ENCODE measurements at places on chromosomes 5 and 9.

DNA sequence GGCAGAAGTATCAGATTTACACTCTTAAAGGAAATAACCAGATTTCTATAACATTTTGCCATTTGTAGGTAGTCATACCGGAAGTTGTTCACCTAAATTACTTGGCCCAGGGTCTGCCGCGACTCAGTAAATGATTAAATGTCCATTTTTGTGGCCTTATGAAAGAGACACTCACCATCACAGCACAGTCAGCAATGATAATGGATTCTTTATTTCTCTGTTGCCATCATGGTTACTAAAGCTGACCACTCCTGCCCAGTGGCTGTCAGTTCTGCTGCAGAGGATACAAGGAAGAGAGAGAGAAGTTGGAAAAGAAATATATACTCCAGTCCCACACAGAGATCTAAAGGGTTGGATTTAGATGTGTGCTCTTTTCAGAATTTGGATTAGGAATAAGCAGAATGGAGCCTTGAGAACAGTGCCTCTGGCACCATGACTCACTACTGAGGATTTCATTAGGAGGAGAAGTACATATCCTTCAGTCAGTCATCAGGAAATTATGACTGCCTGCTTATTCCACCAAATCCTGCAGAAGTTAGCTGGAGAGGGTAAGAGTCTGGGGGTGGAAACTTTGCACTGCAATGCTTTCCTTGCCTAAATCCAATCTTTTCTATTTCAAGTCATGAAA is 72.8 kb upstream of the EFNA5 start:
- no peak for DNase-seq

GRCh38 chr5:39599721-39600431 is 175.1 kb upstream of the DAB2 start:
- DNase-seq, result no peak

- DNase-seq, result peak; percentile 24
Observed at GRCh38 chr9:78369639-78370219, 72.8 kb downstream of the PSAT1 start.

GRCh38 chr9:110847671-110848070 is 179.1 kb downstream of the MUSK start:
- DNase-seq, result no peak

DNA sequence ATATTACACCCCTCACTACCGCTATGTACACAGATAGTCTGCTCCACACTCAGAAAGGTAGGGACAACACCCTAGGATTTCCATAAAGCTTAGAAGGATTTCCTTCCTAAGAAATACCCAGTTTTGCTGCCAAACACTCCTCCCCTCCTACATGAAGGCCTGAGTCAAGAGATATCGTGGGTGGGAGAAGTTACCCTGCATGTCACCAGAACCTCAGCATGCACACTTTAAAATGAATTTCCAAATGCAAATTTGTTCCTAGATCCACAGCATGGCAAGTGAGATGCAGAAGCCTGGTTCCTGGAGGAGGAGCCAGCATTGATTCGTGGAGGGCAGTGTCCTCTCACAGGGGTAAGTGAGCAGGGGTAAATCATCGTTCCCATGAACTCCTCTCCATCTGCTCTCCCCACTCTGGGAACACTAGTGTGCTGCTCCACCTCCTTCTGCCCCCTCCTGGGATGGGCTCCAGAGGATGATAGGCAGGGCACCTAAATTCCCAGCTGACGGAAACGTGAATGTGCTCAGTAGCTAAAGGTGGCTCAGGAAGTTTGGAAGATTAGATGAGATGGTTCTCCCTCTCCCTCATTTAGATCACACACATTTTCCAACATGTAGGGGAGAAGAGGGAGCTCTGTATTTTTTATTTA is 76.7 kb downstream of the PDE4D start:
- no peak for DNase-seq

DNA sequence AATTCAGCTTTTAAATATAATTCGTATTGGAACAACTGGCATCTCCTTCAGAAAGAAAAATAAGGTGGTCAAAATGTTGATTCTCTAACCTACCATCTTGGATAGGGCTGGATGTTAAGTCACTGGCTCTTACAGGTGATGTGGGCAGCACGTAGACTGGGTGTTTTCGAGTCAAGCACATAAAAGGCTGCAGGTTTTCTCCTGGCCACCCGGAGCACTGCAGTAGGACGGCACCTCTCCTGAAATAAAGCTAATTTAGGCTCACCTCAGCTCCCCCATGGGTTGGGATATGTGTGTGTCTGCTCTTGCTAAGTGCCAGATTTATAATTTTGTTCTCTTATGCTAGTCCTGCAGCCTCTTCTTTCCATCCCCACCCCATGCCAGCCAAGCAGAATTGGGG is 80.3 kb downstream of the IQGAP2 start:
- DNase-seq, result no peak

- DNase-seq, result no peak
Observed at GRCh38 chr5:137265457-137265856, 233.7 kb downstream of the SPOCK1 start.

DNA sequence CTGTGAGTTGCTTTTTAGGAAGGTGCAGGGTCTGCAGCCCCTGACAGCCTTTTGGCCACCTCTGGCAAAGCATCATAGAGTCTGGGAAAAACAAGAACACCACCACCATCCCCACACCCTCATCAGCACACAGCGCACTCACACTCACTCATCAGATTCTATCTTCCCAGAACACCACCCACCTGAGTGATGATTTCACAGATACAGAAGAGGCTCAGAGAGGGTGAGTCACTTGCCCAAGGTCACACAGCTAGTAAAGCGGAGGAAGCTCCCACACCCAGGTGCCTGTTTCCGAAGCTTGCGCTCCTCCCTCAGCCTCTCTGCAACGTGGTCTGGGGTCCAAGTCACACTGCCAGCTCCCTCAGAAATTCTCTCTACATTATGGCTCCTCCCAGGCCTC is 41.8 kb upstream of the HRH2 start:
- DNase-seq, result no peak

DNA sequence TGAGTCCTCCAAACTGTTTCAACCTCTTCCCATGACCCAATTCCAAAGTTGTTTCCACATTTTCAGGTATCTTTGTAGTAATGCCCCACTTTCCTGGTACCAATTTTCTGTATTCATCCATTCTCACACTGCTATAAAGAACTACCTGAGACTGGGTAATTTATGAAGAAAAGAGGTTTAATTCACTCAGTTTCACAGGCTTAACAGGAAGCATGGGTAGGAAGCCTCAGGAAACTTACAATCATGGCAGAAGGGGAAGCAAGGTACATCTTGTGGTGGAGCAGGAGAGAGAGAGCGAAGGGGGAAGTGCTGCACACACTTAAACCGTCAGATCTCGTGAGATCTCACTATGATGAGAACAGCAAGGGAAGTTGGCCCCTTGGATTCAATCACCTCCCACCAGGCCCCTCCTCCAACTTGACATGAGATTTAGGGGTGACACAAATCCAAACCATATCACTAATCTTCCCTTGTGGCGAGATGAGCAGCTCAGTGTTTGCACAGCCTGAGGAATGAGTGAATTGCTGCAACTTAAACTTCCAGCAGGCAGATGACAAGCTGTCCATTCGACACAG is 42.9 kb downstream of the TRIP13 start:
- no peak for DNase-seq

GRCh38 chr5:172858990-172859811 is 25.1 kb downstream of the ERGIC1 start:
- DNase-seq, result no peak

DNA sequence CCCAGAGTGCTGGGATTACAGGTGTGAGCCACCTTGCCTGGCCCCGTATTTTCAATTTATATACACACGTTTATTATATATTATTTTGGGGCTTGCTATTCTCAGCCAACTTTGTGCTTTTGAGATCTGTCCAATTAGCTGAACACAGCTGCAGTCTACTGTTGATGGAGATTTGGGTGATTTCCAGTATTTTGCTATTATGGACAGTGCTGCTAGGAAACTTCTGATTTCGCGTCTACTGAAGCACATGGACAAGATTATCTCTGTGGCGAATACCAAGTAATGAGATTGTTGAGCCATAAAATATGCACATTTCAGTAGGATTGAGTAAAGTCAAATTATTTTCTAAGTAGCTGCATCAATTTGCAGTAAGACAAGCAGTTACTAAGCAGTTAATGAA is 1731.2 kb upstream of the CDH6 start:
- DNase-seq, result no peak

DNA sequence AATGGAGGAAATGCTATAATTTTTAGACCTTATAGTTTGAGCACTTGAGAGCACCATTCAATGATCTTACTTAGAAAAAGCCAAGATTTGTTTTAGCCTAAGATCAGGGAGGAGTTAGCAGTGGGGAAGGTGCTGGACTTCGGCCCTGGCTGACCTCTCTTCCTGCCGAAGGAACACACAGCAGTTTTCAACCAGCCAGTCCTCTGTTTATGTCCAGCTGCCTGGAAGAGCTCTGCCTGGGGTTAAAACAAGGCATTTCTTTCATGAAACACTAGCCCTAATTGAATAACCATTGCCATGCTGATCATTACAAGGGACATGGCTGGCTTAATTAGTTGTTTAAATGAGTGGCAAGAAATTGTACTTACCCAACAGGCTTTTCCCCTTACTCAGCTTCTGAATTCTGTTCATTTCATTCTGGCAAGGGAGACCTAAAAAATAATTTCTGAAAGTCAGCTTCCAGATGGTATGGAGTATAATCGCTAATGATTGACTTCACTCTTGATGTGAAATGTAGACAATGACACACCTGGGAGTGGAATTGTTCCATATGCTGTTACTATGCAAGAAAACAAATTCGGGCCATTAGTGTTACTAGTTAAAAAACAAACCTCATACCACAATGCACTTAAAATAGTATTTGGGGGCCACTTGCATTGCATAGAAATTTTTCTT is 514.2 kb downstream of the SPOCK1 start:
- DNase-seq, result no peak

DNA sequence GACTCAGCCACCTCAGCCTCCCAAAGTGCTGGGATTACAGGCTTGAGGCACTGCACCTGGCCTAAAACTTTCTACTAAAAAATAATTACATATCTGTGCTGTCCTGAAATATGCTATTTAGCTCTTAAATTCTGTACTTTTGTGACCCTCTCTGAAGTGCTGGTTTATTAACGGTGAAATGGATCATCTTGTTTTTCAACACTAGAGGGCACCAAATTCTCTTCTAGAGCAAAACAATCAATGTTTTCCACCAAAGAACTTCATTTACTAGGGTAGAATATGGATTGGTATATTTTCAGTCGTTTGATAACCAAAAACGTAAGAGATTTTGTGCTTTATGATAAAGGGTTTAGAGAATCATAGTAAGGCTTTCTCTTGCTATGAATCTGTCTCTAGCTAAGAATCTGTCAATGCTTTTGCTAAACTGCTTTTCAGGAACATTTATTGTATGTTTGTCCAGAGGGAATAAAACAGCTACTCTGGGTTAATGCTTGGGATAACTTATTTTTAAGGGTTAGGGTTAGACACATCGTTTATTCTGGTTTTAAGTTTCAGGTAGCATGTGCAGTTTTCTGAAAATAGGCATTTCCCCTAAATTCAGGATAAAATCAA is 63.6 kb downstream of the RNF180 start:
- no peak for DNase-seq

GRCh38 chr5:27472871-27473270 is 434.5 kb upstream of the CDH9 start:
- no peak for DNase-seq

- no peak for DNase-seq
Observed at GRCh38 chr5:150394131-150394530, 18.6 kb downstream of the CD74 start.

DNA sequence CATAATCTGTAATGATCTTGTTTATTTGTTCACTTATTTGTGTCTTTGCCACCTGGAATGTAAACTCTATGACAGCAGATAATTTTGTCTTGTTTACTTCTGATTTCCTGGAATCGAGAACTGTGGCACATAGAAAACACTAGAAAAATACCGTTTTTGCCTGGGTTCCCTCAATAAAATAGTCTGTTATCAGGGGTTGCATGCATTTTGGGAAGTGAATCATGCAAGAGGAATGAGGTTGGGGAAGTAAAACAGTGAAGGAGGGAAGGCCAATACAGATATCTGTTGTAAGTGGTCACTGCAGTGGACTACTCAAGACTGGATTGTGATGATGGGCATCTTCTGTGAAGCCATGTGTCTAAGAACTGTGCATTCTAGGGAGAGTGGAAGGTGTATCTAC is 45.2 kb upstream of the IL6ST start:
- no peak for DNase-seq

DNA sequence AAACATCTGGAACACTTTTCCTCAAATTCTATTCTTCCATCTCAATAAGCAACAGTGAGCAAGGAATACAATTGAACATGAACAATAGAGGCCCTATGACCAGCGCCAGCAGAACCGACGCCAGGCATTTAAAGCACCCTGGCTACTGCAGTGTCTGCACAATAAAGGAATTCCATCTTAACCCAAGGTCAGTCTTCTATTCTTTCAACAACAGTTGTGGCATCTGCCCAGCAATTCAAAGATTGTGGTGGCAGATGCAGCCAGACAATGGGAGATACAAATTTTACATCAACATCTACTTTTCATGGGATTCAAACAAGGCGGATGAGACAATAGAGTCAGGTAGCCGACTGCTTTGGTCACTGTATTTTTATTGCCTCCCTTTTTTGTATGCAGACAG is 65.9 kb downstream of the ELL2 start:
- DNase-seq, result no peak

GRCh38 chr5:103347716-103348423 is 89.3 kb downstream of the MACIR start:
- no peak for DNase-seq

- DNase-seq, result no peak
Observed at GRCh38 chr9:137463931-137464290, 4.8 kb upstream of the NSMF start.

DNA sequence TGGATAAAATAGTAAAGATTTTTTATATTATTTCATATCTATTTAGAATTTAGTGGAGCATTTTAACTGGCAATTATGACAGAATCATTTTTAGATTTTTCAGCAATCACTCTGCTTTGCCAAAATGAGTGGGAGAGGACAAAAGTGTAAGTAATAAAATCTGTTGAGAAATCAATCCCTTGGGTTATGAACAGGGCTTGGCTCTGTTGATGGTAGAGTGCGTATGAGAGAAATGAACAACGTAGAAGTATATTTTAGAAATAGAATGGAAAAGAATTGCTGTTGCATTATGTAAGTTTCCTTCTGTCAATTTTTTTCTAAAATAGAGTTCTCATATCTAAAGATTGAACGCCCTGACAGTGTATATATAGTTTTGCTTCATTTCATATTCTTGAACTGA is 154.1 kb upstream of the PRDM9 start:
- no peak for DNase-seq

- no peak for DNase-seq
Observed at GRCh38 chr5:142432961-142433360, 108.1 kb upstream of the SPRY4 start.

DNA sequence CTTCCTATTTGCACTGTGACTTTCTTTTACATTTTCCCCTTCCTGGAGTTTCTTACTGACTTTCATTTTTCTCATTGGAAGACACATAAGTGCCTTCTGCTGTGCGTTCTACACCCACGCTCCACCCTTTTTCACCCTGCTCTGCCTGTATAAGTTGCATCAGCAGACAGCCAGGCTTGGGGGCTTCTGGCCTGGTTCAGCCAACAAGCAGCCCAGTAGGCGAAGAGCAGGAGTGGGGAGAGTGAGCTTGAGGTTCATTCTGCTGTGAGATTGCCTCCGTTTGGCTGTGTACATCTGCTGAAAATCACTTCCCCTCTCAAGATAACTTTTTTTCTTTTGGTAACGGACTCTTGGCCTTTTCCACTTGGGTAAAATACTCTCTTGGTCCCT is 38.4 kb downstream of the RASGRF2 start:
- DNase-seq, result no peak

All from stimulated activated CD4-positive, alpha-beta T cell treated with anti-CD3 and anti-CD28 coated beads, Interleukin-15, amount 100 ng/mL, for 1 hour (primary cell).